ENCODE measurements at places on chromosomes 16 and 17.
A peak's percentile ranks its signal among the peaks of the same experiment; 100 is the strongest.

DNA sequence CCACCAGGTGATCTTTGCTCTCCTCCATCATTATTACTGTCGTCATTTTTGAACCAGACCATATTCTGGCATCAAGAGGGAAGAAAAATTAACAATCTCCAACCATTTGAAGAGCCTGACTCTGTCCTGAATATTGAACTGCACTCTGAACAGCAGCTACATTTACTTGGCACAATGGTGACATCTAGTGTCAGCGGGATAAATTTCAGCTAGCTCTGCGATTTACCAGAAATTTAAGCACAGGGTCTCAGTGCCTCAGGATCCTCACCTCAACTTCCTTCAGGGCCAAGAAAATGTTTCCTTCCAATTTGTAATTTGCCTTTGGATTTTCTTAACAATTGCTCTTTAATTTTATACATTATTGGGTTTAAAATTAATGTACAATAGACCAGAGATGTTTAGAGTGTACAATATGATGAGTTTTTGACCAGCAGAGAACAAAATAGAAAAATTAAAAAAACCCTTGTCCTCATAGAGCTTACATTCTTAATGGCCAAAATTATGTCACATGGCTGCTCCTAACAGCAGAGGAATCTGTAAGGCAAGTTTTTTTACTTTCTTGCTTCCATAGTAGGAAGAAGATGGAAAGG, 10.7 kb upstream of the ZNF19 start:
- peak; percentile 13 for DNase-seq

- no peak for DNase-seq
Measured at GRCh38 chr17:79826841-79827578, 12.2 kb downstream of the CBX4 start.

GRCh38 chr17:60297760-60298401, 94.1 kb downstream of the USP32 start:
- DNase-seq, result no peak

- no peak for DNase-seq
Measured at GRCh38 chr17:77461277-77462057, 320.7 kb downstream of the SEC14L1 start.

DNA sequence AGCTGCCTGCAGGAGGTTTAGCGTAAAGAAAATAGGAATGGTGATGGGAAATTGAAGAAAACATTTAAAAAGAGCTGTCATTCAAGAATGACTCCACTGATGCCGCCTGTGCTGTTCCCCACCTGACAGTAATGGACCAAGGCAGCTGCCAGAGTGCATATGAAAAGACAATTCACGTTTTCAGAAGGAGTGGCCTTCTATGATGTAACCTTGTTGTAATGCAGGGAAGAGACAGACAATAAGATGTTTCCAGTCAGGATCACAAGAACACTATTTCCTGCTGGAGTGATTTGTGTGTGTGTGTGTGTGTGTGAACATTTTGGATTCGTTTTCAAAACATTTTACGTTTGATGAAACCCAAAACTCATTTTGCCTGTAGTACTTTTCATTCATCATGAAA, 203.7 kb downstream of the LGALS9B start:
- no peak for DNase-seq

DNA sequence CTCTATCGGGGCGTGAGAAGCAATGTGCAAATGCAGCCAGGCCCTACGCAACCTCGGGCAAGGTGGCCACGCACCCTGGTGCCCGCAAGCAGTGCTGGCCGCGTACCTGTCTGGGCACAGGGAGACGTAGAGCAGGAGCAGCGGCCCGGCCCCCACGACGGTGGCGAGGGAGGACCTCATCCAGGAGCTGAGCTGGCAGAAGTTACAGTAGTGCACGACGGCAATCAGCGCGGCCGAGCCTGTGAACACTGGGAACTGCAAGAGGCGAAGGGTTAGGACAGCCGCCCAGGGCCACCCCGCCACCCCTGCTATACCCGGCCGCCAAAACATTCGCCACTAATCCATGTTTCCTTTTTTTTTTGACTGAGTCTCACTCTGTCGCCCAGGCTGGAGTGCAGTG, 96.9 kb upstream of the CREBBP start:
- DNase-seq, result no peak

DNA sequence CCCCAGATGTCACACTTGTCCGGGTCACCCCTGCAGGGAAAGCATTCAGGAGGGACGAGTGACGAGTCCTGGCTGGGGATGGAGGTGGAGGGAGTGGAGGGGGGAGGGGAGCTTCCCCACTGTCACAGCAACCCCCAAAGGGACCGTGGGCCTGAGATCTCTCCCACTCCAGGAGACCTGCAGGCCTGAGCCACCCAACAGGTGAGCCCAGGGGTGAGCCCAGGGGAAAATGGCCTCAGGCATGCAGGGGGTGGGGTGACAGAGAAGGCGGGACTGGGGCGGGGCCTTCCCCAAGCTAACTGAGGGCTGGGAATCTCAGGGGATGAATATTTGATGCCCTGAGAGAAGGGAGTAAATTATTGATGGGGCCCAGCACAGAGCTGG, 2.4 kb downstream of the USH1G start:
- no peak for DNase-seq

DNA sequence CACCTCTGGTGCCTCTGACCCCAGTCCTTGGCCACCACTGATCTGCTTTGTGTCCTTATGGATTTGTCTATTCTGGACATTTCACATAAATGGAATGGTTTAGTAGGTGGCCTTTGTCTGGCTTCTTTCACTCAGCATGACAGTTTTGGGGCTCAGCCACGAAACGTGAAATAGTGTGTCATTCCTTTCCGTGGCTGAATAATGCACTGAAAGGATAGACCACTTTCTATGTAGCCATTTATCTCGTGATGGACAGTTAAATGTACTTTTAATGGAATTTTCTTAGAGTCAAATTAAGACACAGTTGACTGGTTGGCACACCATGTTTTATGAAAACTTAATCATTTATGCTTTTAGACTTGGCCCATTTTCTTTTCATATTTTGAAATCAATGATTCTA, 57.4 kb downstream of the LITAF start:
- no peak for DNase-seq

DNA sequence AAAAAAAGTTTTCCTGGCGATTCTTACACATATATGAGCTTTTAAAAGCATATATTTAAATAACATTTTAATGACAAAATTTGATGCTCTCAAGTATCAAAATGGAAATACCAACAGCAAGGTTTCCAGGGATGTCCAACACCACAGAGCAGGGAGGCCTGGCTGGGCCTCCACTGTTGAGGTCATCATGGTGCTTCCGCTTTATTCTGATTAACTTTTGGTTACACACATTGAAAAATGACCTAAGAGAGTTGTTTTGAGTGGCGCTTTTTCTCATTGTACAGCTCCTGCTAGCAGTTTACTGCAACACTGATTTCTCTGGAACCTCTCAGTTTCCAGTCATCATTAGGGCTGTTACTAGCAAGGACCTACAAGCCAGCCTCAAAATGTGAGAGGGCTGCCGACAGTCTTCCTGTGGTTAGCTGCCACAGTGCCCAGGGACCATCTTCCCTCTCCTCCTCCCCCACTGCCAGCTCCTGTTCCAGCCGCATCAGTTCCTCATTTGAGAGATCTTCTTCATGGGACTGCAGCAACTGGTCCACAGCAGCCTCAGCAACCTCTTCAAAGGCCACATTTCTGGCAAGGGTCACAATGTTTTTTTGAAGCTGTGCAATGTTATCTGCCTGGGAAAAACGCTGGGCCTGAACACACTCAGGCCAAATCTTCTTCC, 21.3 kb downstream of the DEF8 start:
- no peak for DNase-seq

DNA sequence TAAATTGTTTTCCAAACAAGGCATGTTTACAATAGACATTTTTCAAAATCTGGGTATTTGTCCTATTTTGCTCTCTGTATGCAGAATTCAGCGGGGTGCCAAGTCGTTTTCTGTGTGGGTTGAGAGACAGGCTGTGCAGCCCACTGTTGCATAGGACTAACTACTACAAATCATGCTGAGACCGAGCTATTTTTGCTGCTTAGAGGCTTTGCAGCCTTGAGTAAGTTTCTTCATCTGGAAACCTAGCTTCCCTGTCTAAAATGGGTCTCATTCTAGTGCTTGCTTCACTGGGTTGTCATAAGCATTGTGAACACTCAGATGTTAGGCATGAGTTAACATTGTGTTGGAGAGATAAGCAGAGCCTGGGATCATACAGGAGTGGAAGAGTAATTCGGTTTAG, 1.3 kb downstream of the PRPSAP2 start:
- no peak for DNase-seq

GRCh38 chr16:1809281-1809801, 15.8 kb upstream of the IGFALS start:
- DNase-seq, result no peak

DNA sequence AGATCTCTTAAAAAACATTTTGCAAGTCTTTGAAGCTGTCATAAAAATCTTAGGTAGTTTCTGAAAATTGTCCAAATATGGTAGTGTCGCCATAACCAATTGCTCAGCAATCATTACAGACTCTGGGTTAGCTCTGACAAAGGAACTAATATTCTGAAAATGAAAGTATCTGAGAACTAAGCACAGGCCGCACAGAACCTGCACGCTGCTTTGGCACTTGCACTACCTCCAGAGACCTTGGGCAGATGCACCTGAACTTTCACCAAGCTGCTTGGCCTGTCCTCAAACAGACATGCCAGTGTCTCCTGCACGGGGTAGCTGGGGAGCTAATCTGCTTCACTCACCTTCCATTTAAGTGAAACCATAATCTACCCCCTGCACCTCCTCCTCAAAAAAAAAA, 317.0 kb downstream of the MAF start:
- DNase-seq, result no peak

DNA sequence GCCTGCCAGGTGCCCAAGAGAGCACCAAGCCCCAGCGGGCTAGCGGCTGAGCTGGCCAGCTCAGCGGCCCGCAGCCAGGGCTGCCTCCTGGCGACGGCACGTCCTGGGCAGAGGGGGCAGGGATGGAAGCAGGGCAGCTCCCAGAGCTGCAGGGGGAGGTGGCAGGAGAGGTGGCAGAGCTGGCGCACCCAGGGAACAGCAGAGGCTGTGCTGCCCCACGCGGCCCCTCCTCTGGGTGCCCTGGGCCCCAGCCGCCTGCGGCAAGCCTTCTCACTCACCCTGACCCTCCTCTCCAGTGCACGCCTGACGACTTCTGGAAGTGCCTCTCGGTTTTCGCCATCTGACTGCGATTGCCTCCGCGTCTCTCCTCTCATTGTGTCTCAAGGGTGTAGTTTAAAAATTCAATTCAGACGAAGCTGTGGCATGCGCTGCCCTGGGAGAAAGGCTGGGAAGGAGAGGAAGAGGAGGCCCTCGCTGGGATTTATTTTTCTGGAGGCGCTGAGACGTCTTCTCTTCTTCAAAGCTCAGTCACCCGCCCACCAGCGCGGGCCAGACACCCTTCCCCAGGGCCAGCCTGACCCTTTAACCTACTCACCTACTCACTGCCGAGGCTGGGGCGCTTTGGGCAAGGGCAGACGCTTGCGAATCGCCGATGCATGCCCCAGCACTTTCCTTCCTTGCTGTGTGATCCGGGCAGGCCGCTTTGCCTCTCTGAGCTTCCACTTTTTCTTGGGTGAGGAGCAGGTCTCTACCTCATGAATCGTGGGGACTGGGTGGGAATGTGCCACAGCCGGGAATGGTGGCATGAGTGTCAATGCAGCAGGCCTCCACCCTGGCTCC, 24.9 kb downstream of the GSE1 start:
- DNase-seq, result no peak

DNA sequence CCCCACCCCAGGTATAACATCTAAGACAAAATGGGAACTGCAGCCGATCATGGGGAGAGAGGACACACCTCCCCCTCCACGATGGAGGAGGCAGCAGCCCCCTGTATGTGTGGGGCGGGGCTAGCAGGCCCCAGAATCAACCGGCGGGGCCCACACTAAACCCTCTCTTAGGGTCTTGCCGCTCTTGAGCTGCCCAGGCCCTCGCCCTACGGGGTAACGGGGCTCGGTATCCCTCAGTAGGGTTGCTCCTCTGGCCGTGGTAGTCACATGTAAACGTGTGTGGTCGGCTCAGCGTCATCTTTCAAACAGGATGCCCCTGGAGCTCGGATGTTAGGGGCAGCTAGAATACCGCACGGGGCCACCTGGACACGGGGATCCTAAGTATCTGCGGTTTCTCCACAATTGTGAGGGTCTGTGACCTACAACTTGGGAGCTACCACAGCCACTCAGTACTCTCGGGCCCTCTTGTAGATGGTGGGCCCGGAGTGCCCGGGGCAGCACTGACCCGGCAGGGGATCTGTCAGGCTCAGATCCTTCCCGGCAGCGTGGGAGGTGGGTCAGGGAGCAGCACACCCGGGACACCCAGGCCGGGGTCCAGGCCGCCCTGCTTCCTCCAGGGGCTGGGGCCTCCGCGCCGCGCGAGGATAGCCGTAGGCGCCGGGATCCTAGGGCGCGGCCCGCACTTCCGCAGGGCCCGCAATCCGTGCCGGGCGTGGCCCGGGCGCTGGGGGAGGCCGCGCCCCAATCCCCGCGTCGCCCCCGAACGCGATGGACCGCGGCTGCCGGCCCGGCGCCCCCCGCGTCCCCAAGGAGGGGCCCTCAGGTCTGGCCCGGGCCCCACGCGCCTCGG, 781 bp downstream of the ARHGDIA start:
- no peak for DNase-seq

GRCh38 chr17:2697611-2698162, 13.9 kb downstream of the CLUH start:
- DNase-seq, result no peak

DNA sequence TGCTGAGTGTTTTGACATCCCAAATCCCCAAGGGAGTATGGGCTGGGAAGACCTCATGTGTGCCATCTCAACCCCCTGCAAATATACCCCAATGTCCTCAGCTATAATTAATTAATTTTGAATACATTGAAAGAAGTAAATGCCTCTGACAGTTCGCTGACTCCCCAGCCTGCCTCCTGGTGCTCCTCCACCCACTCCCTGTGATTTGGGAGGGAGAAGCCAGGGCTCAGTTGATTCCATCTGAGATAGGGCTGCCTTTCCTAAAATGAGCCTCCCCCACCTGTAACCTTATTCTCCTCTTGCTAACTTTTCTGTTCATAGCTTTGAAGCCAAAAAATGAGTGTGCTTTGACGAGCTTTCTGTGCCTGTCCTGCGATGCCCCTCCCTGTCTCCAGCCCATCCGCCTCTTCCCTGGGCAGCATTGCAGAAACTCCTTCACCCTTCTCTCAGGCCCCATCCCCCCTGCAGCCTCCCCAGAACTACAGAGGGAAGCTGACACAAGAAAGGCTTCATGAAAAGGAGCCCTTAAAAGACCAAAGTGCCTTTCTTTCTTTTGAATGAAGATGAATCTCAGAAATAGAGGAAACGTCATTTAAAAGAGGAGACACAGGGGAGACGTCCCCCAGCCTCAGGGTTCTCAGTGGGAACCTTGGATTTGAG, 70.3 kb downstream of the HLF start:
- DNase-seq, result no peak

GRCh38 chr17:8994319-8994718, 27.0 kb upstream of the NTN1 start:
- no peak for DNase-seq

GRCh38 chr16:46844771-46845170, 13.8 kb upstream of the C16orf87 start:
- no peak for DNase-seq

DNA sequence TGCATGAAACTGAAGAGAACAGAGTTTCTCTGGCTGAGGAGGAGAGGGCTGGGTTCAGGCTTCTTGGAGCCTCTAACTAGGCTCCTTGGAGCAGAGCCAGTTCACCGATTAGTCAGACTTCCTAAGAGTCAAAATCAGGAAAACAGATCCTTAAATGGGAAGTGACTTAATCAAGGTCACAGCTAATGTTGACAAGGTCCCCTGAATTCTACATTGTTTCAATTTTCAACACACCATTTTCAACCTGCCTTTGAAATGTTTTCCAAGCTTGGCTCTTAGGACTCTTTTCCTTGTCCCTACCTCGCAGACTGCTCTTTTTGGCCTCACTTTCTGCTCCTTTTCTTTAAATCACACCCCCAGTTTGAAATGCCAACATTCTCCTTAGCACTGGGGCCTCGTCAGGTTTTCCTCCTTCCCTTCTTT, 16.3 kb downstream of the MYL4 start:
- peak; percentile 80 for DNase-seq

Measured in smooth muscle cell of the brain vasculature (primary cell).